ENCODE measurements at places on chromosomes 7 and 10. TPM values are rescaled to one million over a fixed set of nuclear protein-coding genes. Genes with fewer than 3 reads are reported as not detected.
A peak's percentile ranks its signal among the peaks of the same experiment; 100 is the strongest.

- DNase-seq, result no peak
Observed at GRCh38 chr7:32089678-32090077, 19.5 kb upstream of the PDE1C start.

GRCh38 chr7:110867771-110868170 lies 223.2 kb upstream of the LRRN3 start:
- DNase-seq, result no peak

DNA sequence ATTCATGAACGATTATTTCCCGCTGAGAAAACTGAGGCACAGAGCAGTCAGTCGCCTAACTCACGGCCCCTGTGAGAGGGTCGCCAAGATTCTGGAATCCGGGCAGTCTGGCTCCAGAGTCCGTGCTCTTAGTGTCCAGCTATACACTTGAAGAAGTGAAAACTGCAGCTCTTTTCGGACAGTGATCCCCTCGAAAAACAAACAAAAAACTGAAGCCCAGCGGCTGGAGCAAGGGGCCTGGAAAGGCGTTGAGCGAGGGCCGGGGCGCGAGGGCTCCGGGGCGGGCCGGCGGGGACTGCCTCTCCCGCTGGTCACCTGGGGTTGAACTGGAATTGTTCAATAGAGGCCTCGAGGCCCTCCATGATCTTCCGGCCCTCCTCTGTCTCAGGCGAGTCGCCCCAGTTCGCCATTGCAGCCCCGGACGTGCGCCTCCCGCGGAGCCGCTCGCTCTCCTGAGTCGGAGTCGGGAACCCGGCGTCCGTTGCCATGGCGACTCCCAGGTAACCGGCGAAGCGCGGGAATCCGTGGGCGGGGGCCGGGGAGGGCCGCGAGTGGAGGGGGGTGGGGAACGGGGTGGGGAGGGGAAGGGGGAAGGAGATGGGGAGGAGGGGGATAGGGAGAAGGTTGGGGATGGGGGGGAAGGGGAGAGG lies 881 bp downstream of the C10orf67 start:
- DNase-seq, result peak; percentile 62

DNA sequence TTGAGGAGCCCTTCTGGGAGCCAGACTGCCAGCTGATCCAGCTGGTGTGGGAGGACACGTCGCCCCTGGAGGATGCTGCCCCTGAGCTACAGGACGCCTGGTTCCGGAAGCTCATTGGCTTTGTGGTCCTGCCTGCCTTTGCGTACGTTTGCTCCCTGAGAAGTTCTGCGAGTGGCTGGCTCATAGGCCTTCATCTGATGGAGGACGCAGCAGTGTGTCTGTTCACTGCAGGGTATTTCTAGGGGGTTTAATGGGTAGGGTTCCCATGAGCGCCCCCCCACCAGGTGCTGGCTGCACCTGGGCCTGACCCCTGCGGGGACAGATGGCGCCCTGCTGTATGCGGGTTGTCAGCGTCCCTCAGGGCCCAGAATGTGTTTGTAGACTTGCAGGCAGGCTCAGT lies 5.0 kb downstream of the PAOX start:
- DNase-seq, result no peak

- DNase-seq, result no peak
Observed at GRCh38 chr10:69576334-69577011, 3.3 kb upstream of the NEUROG3 start.

- DNase-seq, result peak; percentile 83
Observed at GRCh38 chr10:77582710-77583115, 54.9 kb downstream of the KCNMA1 start.

GRCh38 chr10:73791871-73792400 lies 6.5 kb downstream of the ZSWIM8 start:
- DNase-seq, result no peak

DNA sequence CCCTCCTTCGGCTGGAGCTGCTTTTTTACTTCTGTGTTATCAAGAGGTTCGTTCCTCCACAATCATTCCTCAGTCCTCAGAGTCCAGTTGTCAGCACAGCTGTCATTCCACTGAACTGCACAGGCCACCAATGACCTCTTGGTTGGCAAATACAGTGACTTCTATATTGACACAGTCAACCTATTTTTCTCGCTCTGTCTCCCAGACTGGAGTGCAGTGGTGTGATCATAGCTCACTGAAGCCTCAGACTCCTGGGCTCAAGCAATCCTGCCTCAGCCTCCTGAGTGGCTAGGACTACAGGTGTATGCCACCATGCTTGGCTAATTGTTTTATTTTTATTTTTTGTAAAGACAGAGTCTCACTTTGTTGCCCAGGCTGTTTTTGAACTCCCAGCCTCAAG lies 27.7 kb downstream of the CRCP start:
- DNase-seq, result no peak

GRCh38 chr10:72328829-72329204 lies 25.9 kb downstream of the DNAJB12 start:
- DNase-seq, result no peak

DNA sequence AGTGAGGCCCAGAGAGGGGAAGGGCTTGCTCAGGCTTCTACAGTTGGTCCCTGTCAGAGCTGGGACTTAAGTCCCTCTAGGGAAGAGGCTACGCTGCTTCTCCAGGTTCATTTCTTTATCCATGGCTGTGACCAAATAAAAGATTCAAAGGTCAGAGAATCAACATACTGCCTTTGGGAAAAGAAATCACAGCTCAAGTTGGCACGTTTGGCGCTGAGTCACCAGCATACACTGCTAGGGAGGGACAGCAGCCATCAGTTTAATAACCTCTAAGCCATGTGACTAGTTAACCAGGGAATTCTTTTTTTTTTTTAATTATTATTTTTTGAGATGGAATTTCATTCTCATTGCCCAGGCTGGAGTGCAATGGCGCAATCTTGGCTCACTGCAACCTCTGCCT lies 28.4 kb upstream of the CRHR2 start:
- no peak for DNase-seq

- no peak for DNase-seq
Observed at GRCh38 chr10:121404611-121405010, 193.6 kb downstream of the FGFR2 start.

DNA sequence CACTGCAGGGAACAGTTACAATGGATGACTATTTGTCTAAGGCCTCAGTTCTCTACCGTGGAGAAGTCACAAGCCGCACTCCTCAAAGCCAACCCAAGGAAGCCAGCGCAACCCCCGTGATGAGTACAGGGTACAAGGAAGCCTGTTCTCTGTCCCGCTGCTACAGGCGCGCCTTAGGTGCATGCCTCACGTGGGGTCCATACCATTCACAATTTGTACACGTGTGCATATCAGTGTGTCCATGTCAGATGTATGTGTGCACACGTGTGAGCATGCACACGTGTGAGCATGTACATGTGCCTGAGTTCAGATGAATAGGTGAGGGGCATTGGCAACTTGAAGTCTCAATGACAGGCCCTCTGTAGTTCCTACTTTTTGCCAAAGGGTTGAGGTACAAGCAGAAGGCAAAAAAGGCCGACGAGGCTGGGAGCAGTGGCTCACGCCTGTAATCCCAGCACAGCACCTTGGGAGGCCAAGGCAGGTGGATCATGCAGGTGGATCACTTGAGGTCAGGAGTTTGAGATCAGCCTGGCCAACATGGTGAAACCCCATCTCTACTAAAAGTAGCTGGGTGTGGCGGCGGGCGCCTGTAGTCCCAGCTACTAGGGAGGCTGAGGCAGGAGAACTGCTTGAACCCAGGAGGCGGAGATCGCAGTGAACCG lies 62.8 kb downstream of the CTBP2 start:
- no peak for DNase-seq

- DNase-seq, result no peak
Observed at GRCh38 chr10:129870474-129870757, 93.7 kb downstream of the EBF3 start.

DNA sequence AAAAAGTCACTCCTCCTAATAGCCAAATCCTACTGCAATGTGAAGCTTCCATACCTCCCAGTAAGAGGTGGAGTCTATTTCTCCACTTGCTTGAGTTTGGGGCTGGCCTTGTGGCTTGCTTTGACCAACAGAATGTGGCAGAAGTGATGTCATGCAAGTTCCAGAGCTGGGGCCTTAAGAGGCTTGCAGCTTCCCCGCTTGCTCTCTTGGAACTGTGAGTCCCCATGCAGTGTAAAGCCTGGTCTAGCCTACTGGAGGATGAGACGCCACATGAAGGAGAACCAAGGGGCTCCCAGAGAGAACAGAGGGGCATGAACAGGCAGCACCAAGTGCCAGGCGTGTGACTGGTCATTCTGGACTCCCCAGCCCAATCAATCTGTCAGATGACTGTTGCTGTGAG lies 58.6 kb upstream of the OPALIN start:
- DNase-seq, result no peak

DNA sequence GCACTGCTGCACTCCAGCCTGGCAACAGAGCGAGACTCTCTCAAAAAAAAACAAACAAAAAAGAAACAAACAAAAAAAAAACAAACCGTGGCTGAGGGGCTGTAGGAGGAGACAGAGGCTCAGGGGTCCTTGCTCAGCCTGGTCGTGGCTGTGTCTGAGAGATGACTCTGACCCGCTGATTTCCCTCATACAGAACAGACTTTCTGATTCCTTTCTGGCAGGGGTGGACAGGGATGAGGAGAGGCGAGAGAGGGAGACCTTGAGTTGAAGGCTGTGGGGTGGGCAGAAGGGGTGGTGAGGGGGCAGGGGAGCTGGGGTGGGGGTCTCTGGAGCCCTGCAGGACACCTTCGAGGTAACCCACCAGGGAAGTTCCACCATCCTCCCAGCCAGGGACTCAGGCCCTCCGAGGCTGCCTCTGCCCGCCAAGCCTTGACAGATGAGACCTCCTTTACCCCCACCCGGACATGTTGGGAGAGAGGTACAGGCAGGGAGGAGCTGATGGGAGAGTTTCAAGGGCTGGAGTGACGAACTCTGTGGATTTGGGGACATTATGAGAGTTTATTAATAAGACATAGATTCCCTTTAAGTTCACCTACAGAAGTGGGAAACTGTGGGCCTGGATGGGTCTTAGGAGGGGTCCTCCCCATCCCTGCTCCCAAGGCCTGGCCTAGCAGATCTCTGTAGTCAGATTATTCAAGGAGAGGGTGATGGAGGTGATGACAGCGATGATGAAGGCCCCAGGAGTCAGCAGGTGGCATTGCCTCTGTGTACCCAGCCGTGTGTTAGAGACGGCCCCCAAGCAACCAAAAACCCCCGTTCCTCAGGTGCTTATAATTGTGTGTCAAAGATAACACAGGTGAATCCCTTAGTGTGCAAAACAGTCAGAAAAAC lies 2.0 kb downstream of the MUC12 start:
- DNase-seq, result no peak

GRCh38 chr7:23346316-23346715 lies 47.2 kb downstream of the MALSU1 start:
- no peak for DNase-seq

DNA sequence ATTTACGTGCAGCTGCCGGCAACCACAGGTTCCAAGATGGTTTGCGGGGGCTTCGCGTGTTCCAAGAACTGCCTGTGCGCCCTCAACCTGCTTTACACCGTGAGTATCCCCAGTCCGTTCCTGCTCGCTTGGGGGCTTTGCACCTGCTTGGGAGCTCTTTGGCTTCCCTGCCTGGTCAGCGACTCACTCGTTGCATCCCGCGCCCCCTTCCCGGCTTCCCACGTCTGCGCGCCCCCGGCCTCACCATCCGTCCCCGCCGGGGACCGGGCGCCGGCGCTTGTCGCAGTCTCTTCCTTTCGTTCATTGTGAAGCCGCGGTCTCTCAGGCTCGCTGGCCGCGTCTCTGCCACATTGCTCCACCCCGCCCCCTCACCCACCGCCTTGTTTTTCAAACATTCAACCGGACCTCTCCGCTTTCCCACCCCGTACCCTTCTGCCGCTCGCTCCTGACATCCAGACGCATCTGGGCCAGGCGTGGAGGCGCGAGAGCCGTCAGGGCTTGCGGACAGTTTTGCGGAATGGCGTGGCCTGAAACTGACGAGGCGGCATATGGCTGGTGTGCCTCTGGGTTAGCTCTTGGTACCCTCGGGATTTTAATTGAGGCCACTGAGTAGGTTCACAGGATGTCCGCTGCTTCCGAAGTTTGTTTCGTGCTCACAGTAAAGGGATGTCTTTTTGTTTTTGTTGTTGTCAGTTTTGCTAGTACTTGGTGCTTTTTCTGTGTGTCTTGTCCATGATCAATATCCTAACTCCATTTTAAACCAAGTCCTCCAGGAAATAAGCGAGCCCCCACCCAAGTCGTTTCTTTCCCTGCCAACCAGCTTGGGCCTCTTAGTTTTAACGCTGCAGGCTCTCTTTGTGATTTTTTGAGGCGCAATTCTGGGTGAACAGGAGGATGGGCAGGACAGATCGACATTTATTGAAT lies 639 bp downstream of the TSPAN13 start:
- DNase-seq, result peak; percentile 78

GRCh38 chr10:114084215-114084614 lies 40.5 kb downstream of the ADRB1 start:
- DNase-seq, result no peak

DNA sequence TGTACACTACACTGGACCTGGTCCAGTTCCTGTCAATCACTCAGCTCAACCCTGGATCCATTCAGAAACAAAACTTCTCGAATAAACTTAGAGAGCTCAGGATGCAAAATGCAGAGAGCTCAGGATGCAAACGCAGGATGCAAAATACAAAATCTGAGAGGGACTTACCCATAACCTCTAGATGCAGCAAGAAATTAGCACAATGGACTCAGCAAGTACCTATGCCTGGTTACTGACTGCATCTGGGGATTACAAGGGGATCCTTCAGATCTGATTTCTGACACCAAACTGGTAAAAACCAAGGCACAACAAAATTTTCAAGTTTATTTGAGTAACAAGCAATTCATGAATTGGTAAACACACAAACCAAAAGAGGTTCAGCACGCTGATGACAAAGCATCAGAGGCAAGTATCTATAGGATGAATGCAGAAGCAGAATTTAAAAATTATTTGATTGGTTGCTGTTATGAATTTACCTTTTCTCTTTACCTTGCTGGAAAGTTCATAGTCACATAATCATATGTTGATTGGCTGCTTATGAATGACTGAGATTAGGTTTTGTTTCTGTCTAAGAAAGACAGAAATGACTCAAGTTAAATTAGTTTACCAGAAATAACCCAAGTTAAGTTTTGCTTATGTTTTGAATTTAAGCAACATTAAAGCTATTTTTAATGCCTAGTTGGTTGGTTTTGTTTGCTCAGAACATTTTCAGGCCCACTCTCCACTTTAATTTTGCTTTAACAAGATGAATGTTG lies 11.4 kb downstream of the GIMAP6 start:
- no peak for DNase-seq

- DNase-seq, result no peak
Observed at GRCh38 chr10:108783897-108784296, 1139.4 kb downstream of the XPNPEP1 start.

DNA sequence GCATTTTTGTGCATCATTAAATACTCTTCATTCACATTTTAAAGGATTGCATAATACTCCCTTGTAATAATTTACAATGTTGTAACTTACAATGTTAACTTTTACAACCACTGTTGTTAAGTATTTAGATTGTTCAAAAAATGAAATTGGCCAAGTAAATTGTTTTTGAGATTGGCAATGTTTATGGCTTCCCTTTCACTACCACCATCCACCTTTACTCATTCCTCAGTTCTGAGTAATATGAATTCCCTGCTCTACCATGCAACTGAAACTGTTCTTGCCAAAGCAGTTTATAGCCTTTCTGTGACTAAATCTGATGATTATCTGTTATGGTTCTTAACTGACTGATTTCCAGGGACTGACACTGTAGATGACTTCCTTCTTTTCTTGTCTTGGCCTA lies 80.5 kb upstream of the TMEM106B start:
- DNase-seq, result no peak

GRCh38 chr7:67637023-67637358 lies 640.4 kb downstream of the TYW1 start:
- DNase-seq, result no peak

GHRHR gene
- 1.4 TPM for total RNA-seq

PRR15 gene
- 1.1 TPM for total RNA-seq

HOXA10 gene
- total RNA-seq, result 11.2 TPM

NUTM2E gene
- total RNA-seq, result not detected

ST8SIA6 gene
- total RNA-seq, result 2.4 TPM

ATP6V0E2 gene
- total RNA-seq, result 12.2 TPM

GIMAP4 gene
- 37.9 TPM for total RNA-seq

RASA4 gene
- total RNA-seq, result 133 TPM

TMEM184A gene
- 0.06 TPM for total RNA-seq

Data from aorta (tissue), 5 donors.